ENCODE measurements at places on chromosomes 6 and 20. TPM values are rescaled to one million over a fixed set of nuclear protein-coding genes. Genes with fewer than 3 reads are reported as not detected.

The WFDC5 gene
- 6.1 TPM for polyA plus RNA-seq

The PEDS1 gene
- 26.5 TPM for polyA plus RNA-seq

The KHDC3L gene
- 0.68 TPM for polyA plus RNA-seq

The RBBP8NL gene
- 0.64 TPM for polyA plus RNA-seq

The TRAM2 gene
- polyA plus RNA-seq: 3.1 TPM

The ADGB gene
- polyA plus RNA-seq: 0.18 TPM

The SLC44A4 gene
- polyA plus RNA-seq: 1.7 TPM

The HCK gene
- polyA plus RNA-seq: 33.3 TPM

The NKX2-4 gene
- under 0.01 TPM for polyA plus RNA-seq

The RIPPLY2 gene
- polyA plus RNA-seq: 0.23 TPM

The SOX12 gene
- 4.7 TPM for polyA plus RNA-seq

The MARCKS gene
- 87.5 TPM for polyA plus RNA-seq

The SPATS1 gene
- polyA plus RNA-seq: 0.09 TPM

The HUS1B gene
- polyA plus RNA-seq: 0.37 TPM

The TBC1D22B gene
- 8.8 TPM for polyA plus RNA-seq

The ENPP1 gene
- 10.4 TPM for polyA plus RNA-seq

The FHL5 gene
- polyA plus RNA-seq: 15.8 TPM

The AGPAT4 gene
- polyA plus RNA-seq: 2.9 TPM

The PARD6B gene
- polyA plus RNA-seq: 3.7 TPM

The EDN3 gene
- 2.4 TPM for polyA plus RNA-seq

The BMP6 gene
- polyA plus RNA-seq: 0.82 TPM

The ZSCAN9 gene
- polyA plus RNA-seq: 9.7 TPM

The TAPBP gene
- 57.0 TPM for polyA plus RNA-seq

The CRISP2 gene
- 0.14 TPM for polyA plus RNA-seq

The CCN2 gene
- polyA plus RNA-seq: 213 TPM

The EYA4 gene
- 9.5 TPM for polyA plus RNA-seq

The METTL24 gene
- polyA plus RNA-seq: 0.50 TPM

The CAGE1 gene
- 0.02 TPM for polyA plus RNA-seq

The GPR63 gene
- 0.46 TPM for polyA plus RNA-seq

The SUPT3H gene
- 11.9 TPM for polyA plus RNA-seq

The HDGFL1 gene
- polyA plus RNA-seq: under 0.01 TPM

The SLC26A8 gene
- 0.11 TPM for polyA plus RNA-seq

The HCRTR2 gene
- 0.07 TPM for polyA plus RNA-seq

The APOBEC2 gene
- polyA plus RNA-seq: 7.0 TPM

The LY6G5C gene
- 9.1 TPM for polyA plus RNA-seq

The SEMG1 gene
- polyA plus RNA-seq: 0.78 TPM

The CLPSL1 gene
- polyA plus RNA-seq: 0.14 TPM

The PHACTR1 gene
- polyA plus RNA-seq: 6.3 TPM

The ULBP3 gene
- polyA plus RNA-seq: 0.48 TPM

The VAPB gene
- polyA plus RNA-seq: 29.0 TPM

The RSPO4 gene
- polyA plus RNA-seq: 0.09 TPM

The ACSS1 gene
- polyA plus RNA-seq: 27.8 TPM

The MATN4 gene
- polyA plus RNA-seq: 0.14 TPM

The PRR18 gene
- 0.09 TPM for polyA plus RNA-seq

The LINC00237 gene
- polyA plus RNA-seq: not detected

The MRAP2 gene
- 1.3 TPM for polyA plus RNA-seq

The NR2E1 gene
- polyA plus RNA-seq: 0.11 TPM

The PRRT1 gene
- 6.1 TPM for polyA plus RNA-seq

The GLP1R gene
- polyA plus RNA-seq: 0.07 TPM

The ATP6V1G2 gene
- polyA plus RNA-seq: 2.5 TPM

The HLA-DRB5 gene
- polyA plus RNA-seq: 20.0 TPM

The TP53TG5 gene
- 0.27 TPM for polyA plus RNA-seq

The FNDC11 gene
- 1.2 TPM for polyA plus RNA-seq

The BPIFB2 gene
- polyA plus RNA-seq: 0.73 TPM

The BPI gene
- 0.57 TPM for polyA plus RNA-seq

The BMP5 gene
- polyA plus RNA-seq: 0.14 TPM

The PDE10A gene
- 3.2 TPM for polyA plus RNA-seq

The HLA-DQB1 gene
- 458 TPM for polyA plus RNA-seq

The ZNF334 gene
- 9.3 TPM for polyA plus RNA-seq

All from thymus (tissue), 14 donors.